ENCODE measurements at places on chromosomes 13 and 19.

GRCh38 chr13:111017755-111018459, 97.2 kb upstream of the ARHGEF7 start:
- DNase-seq: no peak

- DNase-seq: no peak
Measured at GRCh38 chr19:56132316-56132822, 8.7 kb upstream of the ZNF444 start.

- no peak for DNase-seq
Measured at GRCh38 chr13:35694549-35695447, 218.3 kb upstream of the MAB21L1 start.

DNA sequence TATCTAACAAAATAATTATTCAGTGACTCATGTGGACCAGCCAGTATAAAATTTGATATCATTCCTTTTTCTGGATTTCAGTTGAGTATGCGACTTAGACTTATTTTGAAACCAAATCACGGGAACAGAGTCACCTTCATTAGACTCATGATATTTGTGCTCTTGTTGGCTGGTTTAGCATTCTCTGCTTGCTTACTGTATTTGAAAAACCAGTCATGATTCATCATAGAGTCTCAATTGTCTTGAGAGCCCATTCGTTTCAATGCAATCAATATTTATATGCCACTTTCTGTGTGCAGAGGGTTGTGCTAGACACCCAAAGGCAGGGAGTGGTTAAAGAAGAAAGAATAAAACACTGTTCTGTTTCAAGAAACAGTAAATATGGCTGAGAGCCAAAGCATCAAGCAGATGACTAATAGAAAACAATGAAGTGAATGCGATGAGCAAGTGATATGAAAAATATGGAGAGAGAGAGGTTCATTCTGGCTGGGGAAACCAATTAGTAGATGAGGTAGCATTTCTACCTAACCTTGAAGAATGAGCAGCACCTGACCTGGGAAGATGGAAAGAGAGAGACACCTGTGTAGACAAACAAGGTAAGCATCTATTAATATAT, 99.6 kb upstream of the MBNL2 start:
- DNase-seq: no peak

DNA sequence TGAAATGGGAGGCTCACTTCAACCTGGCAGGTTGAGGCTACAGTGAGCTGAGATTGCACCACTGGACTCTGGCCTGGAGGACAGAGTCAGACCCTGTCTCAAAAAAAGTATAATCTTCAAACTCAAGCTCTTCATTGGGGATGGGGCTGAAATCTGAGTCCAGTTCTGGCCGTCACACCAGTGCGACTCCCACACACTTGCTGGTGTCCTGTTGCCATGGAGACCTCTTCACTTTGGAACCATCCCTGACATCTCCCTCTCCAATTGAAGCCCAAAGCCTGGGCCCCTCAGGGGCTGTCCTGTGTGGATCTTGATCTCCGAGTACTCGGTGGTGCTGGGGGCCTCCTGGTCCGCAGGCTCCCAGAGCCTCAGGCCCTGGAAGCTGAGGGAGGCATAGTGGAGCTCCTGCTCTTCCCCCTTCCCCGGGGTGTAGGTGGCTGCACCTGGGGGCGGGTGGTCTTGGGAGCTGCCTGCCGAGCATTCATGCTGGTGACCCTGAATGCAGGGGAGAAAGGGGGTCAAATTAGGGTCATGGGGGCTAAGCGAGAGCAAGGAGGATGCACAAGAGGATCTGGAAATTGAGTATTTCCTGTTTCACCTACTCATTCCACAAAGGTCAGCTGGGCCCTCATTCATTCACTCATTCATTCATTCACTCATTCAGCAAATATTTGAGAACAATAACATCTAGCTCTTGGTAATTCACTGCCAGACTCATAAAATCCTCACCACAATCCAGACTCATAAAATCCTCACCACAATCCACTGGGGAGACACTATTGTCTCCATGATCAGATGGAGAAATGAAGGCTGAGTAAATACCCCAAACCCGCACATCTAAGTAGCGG, 11.0 kb downstream of the SIGLEC11 start:
- DNase-seq: no peak

DNA sequence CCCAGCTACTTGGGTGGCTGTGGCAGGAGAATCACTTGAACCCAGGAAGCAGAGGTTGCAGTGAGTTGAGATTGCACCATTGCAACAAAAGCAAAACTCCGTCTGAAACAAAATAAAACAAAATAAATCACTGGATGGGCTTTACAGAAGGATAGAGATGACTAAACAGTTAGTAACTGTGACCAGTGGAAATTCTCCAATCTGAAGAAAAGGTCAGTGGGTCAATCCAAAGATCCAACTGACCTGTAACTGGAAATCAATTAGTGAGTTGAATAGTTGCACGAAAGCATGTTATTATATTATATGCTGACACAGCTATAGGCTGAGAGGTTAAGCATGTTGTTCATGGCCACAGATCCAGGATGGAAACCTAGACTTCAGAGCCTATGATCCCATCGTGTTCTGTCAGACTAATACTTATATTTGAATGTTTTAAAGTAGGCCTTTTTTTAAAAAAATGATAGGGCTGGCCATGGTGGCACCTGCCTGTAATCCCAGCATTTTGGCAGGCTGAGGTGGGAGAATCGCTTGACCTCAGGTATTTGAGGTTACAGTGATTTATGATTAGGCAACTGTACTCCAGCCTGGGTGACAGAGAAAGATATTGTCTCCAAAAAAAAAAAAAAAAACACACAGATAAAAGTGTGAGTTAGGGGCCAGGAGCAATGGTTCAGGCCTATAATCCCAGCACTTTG, 1.4 kb downstream of the ECH1 start:
- no peak for DNase-seq

GRCh38 chr19:5392486-5392885, 51.9 kb upstream of the PTPRS start:
- no peak for DNase-seq

DNA sequence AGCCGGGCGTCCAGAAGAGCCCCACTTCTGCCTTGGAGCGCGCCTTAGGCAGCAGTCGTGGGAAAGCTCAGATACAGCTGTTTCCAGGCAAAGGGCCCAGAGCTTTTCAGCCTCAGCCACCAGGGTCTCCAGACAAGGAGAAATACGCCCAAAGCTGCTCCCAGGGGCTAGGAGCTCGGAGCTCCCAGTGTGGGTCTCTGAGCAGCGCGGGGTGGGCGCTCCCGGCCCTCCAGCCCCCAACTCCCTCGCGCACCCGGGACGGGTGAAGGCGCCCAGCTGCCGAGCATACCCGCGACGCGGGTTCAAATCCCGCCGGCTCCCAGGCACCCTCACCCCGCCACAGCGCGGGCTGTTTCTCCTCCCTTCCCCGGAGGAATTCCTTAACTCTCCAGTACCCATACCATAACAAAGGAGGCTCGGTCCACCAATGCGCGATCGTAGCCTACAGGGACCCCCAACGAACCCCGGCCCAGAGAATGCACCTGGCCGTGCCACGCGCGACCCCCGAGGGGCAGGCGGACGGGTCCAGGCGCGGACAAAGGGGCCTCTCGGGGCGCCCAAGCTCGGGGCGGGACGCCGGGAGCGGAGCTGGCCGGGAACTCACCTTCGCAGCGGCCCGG, 507 bp downstream of the COL4A1 start:
- no peak for DNase-seq

Measured in GM12864 (cell line).